ENCODE measurements at places on chromosomes 1 and 21.

DNA sequence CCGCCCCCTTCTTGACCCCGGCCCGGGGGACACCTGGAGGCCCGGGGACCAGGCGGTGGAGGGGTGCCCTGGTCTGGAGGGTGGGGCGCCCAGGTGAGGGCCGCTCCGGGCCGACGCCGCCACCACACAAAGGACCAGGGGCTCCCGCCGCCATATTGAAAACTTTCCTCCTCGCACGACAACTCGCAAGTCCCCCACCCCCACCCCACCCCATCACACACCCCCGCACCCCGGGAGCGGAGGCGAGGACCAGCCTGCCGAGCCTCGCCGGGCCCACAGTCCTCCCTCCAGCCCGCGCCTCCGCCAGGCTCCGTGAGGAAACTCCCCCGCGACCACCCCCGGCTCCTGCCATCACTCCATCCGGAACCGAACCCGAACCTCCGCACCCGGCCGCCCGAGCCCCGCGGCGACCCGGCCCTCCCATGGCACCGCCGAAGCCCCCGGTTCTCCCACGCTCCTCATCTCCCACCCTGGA is 733 bp downstream of the KDM5B start:
- peak; percentile 22 for DNase-seq

DNA sequence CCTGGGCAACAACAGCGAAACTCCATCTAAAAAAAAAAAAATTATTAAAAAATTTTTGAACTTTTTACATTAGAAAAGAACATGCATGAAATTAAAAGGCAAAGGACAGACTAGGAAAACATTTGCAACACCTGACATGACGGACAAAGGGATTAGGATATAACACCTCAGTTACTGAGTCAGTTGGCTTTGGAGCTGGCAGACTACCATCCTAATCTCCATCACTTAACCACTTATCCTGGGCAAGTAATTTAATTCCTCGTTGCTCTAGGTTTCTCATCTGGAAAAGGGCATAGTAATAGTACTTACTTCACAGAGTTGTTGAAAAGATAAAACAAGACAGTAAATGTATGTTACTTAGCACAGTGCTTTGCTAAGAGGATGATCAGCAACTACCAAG is 11.9 kb downstream of the HECTD3 start:
- DNase-seq = no peak

DNA sequence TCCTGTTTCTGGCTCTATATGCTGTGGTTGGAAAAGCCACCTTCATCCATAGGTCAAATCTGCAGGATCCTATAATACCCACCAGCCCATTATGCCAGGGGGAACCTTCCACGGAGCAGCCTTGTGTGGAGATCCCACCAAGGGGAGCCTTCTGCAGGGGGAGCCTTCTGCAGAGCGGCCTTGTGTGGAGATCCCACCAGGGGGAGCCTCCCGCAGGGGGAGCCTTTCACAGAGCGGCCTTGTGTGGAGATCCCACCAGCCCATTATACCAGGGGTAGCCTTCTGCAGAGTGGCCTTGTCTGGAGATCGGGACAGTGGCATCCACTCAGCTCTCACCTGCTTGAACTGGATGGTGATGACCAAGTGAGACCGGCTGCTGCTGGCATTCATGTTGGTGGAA is 85.3 kb downstream of the SCCPDH start:
- DNase-seq = no peak

DNA sequence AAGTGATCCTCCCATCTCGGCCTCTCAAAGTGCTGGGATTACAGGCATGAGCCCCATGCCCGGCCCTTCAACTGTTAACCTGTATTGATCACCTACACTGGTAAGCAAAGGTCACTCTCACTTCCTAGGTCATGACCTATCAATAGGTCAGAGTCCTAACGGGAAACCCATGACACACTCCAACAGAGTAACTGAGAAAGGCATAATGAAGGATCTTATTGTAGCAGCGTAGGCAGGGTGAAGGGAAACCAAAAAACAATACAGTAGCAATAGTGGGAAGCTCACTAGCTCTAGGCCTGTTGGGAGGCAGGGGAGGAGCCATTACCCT is 19.5 kb upstream of the IFNAR1 start:
- DNase-seq = no peak

- DNase-seq = no peak
Measured at GRCh38 chr1:198657550-198658064, 18.8 kb downstream of the PTPRC start.

DNA sequence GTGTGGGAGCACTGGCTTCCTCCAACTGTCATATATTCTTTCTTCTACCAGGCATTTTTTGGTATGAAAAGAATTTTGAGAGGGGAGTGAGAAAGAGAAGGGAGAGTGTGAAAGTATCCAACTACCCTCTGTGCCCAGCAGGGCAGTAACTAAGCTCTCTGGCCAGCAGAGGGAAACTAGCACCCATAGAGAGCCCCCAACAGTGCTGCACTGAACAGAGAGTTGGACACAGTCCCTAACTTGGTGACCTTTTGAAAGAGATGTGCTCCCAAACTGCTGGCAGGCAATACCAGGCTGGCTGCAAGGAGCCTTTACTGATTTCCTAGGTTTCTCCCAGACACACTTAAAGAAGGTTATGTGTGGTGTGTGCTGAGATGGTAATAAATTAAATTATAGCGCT is 118.8 kb upstream of the PBX1 start:
- DNase-seq = no peak

GRCh38 chr1:36603461-36603860 is 120.7 kb upstream of the CSF3R start:
- DNase-seq = no peak

DNA sequence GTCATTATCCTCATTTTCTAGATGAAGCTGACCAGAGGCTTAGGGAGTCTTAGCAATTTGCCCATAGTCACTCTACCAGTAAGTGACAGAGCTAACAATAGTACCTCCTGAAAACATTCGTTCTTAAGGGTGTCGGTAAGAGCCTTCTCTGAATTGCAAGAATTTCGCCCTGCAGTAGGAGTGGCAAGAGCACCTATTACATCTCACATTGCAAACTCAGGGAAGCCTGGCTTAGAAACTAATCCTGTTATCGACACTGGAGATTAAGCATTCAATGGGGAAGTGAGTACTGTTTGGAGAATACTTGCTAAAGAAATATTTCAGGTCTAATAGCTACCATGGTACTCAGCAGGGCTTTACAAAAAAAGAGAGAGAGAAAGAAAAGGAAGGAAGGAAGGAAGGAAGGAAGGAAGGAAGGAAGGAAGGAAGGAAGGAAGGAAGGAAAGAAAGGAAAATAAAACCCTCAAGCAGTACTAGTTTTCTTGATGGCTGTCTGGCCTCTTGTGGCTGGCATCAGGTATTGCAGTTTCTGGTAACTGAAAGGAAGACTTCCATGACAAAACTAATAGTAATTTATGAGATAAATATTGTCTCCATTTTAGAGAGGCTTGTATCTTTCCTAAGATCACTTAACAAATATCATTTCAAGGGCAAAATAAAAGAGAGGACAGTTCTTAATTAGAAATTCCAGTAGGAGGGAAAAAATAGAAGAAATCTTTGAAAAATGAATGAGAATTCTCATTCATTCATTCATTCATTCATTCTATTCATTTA is 10.4 kb downstream of the C1orf226 start:
- DNase-seq = no peak

DNA sequence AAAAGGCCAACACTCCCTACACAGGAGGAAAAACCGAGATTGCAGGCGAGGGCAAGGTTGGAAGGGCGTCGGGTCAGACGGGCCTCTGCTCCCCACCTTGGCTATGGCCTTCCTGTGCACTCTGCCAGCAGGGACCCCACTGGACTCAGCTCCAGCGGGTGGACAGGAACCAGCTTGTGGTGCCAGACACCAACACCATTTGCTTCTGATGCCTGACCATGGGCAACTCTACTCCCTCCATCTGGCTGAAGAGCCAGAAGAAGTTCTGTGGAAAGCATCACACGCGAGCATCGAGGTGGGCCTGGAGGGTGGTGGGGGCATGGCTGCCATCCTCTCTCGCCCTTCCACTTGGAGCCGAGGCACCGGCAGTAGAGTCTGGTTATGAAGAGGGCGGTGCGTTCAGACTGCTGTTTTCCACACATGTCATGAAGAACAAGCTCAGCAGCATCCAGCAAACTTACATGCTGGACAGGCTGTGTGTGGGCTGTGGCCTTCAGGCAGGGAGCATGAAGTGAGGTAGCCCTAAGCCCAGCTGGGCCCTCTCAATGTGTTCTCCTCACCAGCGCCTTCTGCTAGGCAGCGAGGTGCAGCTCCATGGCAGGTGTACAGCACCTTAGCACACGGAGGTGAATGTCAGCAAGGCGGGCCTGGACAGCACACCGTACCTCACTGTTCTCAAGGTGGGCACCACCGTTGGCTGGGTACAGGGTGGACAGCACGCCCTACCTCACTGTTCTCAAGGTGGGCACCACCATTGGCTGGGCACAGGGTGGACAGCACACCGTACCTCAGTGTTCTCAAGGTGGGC is 15.6 kb upstream of the ZNF669 start:
- DNase-seq = no peak

DNA sequence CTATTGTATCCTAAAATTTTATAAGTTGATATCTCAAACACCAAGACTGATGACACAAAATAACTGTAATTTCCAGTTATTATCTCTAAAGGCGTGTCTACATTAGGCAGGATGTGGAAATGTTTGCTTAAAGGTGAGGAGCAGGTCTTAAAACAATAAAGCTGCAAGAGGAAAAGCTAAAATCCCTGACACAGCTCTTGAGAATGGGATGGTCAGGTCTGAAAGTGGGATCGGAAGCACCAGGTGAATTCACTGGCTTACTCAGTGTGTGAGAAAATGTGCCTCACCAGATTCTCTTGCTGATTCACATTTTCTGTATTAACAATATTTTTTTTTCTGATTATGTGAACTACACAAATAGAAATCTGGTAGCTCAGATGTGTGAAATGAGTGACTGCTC is 421.9 kb upstream of the ADAMTS5 start:
- no peak for DNase-seq

DNA sequence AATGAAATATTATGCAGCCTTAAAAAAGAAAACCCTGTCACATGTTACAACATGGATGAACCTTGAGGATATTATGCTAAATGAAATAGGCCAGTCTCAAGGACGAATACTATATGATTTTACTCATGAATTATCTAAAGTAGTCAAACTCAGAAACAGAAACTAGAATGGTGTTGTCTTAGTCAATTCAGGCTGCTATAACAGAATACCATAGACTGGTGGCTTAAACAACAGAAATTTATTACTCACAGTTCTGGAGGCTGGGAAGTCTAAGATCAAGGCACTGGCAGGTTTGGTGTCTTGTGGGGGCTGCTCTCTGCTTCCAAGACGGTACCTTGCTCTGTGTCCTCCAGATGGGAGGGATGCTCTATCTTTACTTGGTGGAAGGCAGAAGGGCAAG is 113.8 kb upstream of the DNAH14 start:
- no peak for DNase-seq

GRCh38 chr1:162019006-162019405 is 4.7 kb downstream of the OLFML2B start:
- DNase-seq = no peak

GRCh38 chr1:226250511-226250910 is 27.0 kb downstream of the MIXL1 start:
- DNase-seq = no peak

- DNase-seq = no peak
Measured at GRCh38 chr1:181250038-181250437, 161.5 kb downstream of the IER5 start.

DNA sequence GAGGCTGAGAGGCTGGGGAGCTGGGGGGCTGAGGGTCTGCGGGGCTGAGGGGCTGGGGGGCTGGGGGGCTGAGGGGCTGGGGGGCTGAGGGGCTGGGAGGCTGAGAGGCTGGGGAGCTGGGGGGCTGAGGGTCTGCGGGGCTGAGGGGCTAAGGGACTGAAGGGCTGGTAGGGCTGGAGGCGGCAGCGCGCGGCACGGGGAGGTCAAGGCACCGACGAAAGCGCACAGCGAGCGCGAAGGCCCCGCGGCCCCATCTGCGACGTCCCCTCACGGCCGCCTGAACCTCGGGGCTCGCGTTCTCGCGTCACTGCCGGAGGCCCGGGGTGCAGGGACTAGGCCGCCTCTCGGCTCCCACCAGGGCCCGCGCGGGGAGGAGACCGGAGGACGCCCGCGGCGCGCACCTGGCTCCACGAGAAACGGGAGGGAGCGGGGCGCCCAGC is 356 bp downstream of the INTS11 start:
- no peak for DNase-seq

Measured in activated naive CD4-positive, alpha-beta T cell (primary cell).